ENCODE measurements at places on chromosomes 2 and 18.

GRCh38 chr2:100589527-100589926 lies 26.7 kb downstream of the PDCL3 start:
- no peak for DNase-seq

GRCh38 chr2:159146996-159147666 lies 139.4 kb downstream of the WDSUB1 start:
- DNase-seq: no peak

DNA sequence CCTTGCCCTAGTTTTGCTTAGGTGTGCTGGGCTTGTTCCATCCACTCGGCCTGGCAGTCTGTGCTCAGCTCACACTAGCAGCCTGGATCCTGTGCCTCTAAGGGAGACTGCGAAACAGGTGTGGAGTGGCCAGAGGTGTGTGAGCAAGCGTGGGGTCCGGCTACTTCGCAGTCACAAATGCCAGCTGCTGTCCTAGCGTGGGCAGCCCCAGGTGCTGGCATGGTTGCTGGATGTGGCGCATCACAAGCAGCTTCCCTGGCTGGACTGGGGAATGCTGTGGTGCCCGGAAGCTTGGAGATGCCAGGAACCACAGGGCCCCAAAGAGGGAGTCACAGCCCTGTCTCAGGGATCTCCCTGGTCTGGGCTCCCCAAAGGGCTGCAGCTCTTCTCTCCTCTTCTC lies 119.0 kb upstream of the TMEFF2 start:
- no peak for DNase-seq

DNA sequence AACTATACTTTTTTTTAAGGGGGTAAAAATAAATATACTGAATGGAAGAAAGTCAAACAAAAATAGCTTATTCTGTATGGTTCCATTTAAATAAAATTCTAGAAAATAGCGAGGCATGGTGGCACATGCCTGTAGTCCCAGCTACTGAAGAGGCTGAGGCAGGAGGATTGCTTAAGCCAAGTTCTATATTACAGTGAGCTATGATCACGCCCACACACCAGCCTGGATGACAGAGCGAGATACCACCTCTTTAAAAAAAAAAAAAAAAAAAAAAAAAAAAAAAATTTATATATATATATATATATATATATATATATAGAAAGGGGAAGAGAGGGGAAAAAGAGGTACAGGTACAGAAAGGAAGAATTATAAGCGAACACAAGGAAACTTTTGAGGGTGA lies 77.7 kb downstream of the MEMO1 start:
- no peak for DNase-seq

- peak; percentile 62 for DNase-seq
Observed at GRCh38 chr2:174682007-174682577, 82.2 kb downstream of the CHRNA1 start.

DNA sequence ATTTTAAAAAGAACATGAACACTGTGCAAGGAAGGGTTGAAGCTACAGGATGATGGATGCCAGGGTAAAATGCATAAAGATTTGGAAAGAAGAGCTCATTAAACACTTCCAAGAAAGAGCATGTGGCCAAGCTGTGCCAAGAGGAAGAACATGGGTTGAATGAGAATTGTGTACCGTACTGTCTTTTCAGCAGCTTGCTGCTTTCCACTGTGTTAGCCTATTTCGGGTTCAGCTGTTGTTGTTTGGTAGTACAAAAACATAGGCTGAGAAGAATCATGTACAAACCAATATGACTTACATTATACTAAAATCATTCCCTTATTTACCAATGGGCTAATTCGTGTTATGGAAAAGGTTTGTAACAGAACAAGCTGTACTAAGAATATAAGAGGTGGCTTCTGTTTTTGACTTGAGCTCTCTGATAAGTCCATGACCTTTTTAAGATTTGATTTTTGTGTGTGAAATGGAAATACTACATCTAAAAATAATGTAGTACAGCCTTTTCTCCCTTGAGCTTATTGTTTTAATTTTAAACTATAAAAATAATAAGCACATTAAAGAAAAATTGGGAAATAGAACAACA lies 188.3 kb upstream of the STON1 start:
- DNase-seq: no peak

DNA sequence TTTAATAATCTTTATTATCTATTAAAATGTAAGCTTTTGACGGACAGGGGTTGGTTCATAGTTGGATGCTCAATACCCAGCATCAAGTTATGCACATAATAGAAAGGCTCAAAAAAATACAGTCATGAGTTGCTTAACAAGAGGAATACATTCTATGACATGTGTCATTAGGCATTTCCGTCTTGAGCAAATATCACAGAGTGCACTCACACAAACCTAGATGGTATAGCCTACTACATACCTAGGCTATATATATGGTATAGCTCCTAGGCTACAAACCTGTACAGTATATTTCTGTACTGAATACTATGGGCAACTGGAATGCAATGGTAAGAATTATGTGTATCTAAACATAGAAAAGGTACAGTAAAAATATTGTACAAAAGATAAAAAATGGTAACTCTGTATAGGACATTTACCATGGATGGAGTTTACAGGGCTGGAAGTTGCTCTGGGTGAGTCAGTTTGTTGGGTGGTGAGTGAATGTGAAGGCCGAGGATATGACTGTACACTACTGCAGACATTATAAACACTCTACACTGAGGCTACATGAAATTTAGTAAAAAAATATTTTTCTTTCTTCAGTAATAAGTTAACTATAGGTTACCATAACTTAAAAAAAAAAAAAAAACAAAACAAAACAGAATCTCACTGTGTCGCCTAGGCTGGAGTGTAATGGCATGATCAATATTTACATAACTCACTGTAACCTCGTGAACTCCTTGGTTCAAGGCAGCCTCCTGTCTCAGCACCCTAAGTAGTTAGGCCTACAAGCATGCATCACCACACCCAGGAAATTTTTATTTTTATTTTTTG lies 201.2 kb downstream of the NBAS start:
- DNase-seq: no peak

DNA sequence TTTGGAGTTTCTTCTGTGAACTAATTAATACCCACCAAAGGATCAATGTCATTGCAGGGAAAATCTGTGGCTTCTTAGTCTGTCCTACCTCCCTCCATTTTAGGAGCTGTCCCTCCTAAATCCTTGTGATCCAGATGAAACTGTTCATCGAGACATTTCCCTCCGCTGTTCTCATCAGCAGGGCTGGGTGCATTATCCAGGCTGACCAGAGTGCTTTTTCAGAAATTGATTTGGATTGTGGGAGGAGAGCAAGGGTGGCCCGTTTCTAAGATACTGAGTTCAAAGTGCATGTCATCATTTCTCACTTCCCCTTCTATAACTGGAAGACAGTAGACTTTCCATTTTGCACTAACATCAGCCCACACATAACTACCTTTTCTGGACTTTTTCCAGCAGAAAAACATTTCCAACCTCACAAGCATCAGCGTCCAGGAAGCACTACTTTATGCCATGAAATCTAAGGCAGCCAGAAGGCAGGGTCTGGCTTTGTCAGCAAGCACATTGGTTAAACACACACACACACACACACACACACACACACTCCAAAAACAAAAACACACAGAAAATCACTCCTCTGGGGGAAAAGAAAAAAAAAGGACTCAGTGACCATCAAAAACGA lies 94.1 kb downstream of the ANKRD44 start:
- no peak for DNase-seq

DNA sequence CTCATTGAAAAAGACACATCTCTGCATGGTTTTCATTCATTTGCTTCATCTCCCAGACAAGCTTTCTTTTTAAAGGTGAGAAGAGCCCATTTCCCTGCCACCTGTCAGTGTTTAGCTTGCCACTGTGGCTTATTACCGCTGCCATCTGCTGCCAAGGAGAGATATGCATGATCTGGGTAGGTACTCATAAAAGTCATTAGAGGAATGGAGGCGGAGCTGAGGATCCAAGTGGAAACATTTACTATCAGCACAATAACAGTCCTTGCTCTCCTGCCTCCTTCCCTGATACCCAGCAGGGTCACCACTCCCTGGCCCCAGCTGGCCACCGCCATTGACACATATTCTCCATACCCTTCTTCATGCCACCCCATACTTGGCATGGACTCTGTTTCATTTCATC lies 390.4 kb downstream of the TSN start:
- no peak for DNase-seq

DNA sequence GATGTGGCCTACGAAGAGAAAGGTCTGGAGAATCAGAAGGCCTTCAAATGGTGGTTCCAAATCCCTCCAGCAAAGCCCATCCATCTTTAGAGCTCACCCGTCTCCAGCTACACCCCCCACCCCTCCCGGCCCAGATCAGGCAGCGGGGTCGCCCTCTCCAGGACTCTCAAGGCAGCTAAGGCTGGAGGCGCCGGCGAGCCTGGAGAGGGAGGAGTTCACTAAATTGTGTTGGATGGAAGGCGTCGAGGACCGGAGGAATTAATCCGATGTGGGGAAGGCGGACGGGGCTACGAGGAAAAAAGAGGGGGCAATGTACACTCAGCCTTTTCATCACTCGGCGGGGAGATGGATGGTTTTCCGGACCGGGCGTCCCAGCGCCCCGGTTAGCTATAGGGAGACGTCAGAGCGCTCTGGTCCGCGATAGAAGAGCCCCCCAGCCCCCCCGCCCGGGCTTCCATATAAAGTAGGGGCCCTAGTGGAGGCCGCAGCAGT lies at the start of gene GRP:
GRP (plus strand) TSS at position 487 of the 492 bp plus-strand sequence. CDS start 108 bp downstream, outside the sequence.
- no peak for DNase-seq

- no peak for DNase-seq
Observed at GRCh38 chr2:30691948-30692828, 115.1 kb downstream of the CAPN13 start.

GRCh38 chr2:133908171-133908570 lies 339.9 kb upstream of the NCKAP5 start:
- no peak for DNase-seq

DNA sequence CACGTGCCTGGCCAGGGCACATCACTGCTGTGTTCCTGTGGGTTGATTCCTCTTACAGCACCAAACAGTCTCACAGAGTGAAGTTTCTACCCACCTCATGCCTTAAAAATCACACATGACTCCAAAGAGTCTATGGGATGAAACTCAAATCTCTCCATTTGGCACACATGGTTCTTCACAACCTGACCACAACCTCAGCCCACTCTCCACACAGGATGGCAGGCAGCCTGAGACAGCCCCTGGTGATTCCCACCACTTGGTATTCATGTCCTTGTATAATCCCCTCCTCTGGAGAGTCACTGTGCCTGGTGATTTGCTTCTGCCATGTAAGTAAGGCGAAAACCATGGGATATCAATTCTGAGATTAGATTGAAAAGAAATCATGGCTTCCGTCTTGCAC lies 46.2 kb downstream of the LBH start:
- no peak for DNase-seq

- DNase-seq: no peak
Observed at GRCh38 chr2:55138014-55138881, 88.0 kb upstream of the RTN4 start.

GRCh38 chr2:160275656-160276055 lies 75.6 kb upstream of the ITGB6 start:
- DNase-seq: no peak

- DNase-seq: no peak
Observed at GRCh38 chr2:32453242-32454062, 96.6 kb downstream of the BIRC6 start.

DNA sequence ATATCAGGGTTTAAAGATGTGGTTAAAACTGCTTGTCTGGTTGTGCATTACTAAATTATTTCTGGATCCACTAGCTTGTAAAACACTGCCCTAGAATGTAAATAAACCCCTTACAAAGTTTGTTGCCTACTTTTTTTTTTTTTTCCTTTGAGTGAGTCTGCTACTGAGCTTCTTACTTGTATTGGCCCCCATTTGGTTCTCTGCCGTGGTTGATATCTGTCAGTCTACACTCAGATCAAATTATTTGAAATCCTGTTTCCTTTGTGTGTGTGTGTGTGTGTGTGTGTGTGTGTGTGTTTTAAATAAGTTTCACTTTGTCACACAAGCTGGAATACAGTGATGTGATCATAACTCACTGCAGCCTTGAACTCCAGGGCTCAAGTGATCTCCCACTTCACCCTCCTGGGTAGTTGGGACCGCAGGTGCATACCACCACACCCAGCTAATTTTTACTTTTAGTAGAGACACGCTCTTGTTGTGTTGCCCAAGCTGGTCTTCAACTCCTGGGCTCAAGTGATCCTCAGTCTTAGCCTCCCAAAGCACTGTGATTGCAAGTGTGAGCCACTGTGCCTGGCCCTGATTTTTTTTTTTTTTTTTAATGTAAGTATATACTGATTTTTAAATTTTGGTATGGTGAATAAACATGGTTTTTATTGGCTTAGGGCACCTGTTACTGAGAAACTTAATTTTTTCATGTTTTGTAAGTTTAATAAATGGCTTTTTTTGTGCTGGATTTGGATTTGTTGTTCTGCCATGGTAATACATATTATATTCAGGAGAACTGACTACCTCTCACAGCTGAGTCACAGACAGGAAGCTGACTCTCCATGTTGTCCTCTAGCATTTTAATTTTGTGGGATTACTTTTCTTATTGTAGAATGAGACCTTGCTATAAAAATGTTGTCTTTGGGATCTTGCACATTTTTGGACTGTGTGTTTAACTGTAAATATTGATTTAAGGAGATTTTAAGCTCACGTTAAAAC lies 48.5 kb downstream of the MAP4K4 start:
- no peak for DNase-seq

- no peak for DNase-seq
Observed at GRCh38 chr18:35497027-35497369, 762 bp downstream of the INO80C start.

GRCh38 chr2:6337472-6337820 lies 528.3 kb downstream of the CMPK2 start:
- DNase-seq: no peak

GRCh38 chr18:54888933-54889332 lies 60.7 kb downstream of the RAB27B start:
- no peak for DNase-seq

DNA sequence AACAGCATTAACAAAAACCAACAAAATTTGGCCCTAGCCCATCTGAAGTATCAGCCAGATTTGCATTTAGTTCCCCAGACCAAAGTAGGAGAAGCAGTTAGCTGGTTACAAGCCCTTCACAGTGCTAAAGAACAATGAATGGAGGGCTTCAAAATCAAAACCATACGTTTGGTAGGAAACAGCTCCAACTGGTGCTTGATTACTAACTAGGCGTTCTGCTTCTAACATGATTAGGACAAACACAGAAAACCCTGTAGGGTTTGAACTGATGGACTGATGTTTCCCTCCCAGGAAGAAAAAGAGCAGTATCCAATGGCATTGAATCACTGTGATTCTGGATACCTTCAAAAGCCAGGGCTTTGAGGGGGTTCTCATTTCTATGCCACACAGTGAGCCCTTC lies 20.5 kb upstream of the STAT4 start:
- no peak for DNase-seq

GRCh38 chr18:41734917-41735316 lies 220.1 kb upstream of the PIK3C3 start:
- DNase-seq: no peak

- DNase-seq: no peak
Observed at GRCh38 chr2:160207271-160207670, 7.2 kb upstream of the ITGB6 start.
